ENCODE measurements at places on chromosomes 12 and 14. TPM values are rescaled to one million over a fixed set of nuclear protein-coding genes. Genes with fewer than 3 reads are reported as not detected.

GRCh38 chr12:122099280-122099749 is 20.8 kb downstream of the MLXIP start:
- DNase-seq, result no peak

DNA sequence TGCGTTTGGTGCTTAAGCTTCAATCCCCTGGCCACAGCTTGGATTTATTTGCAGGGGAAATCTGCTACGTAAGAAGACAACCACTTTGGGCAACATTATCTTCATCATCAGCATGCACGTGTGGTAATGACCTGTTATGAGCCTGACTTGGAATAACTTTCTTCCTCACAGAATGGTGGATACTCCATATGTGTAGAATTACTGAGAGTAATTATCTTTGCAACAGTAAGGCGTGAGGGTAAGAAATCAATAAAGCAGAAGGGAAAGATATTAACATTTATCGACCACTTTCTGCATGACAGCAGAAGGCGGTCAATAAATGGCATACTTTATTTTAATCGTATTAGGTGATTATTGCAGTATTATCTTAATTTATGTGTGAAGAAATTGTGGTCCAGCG is 152.7 kb downstream of the RGS6 start:
- DNase-seq, result no peak

DNA sequence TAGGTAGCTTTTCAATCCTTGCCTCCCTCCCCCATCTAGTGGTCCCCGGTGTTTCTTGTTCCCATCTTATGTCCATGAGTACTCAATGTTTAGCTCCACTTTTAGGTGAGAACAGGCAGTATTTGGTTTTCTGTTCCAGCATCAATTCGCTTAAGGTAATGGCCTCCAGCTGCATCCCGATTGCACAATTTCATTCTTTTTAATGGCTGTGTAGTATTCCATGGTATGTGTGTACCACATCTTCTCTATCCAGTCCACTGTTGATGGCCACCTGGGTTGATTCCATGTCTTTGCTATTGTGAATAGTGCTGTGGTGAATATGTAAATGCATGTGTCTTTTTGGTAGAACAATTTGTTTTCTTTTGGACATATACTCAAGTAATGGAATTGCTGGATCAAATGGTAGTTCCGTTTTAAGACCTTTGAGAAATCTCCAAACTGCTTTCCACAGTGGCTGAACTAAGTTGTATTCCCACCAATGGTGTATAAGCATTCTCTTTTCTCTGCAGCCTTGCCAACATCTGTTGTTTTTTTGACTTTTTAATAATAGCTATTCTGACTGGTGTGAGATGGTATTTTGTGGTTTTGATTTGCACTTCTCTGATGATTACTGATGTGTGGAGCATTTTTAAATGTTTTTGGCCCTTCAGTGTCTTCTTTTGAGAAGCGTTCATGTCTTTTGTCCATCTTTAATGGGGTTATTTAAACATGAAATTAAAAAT is 34.2 kb upstream of the ASPG start:
- no peak for DNase-seq

DNA sequence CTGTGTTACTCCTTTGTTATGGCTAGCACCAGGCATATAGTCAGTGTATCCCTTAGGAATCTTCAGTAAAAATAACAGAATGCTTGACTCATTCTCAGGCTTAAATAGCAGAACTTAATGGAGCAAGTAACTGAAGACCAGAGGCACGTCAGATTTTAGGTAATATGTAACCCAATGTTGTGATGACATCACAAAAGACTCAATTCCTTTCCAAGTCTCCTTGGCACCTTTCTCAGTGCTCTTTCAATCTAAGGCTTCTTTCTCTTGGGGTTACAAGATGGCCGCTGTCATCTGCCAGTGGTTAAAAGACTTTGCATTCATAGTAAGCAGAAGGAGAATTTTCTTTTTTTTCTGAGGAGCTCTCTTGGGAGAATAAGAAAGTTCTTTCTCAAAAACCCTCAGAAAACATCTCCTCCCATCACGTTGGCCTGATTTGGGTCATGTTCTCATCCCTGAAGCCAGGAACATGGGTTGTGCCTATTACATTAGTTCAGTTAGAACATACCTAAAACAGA is 33.4 kb upstream of the DCN start:
- no peak for DNase-seq

DNA sequence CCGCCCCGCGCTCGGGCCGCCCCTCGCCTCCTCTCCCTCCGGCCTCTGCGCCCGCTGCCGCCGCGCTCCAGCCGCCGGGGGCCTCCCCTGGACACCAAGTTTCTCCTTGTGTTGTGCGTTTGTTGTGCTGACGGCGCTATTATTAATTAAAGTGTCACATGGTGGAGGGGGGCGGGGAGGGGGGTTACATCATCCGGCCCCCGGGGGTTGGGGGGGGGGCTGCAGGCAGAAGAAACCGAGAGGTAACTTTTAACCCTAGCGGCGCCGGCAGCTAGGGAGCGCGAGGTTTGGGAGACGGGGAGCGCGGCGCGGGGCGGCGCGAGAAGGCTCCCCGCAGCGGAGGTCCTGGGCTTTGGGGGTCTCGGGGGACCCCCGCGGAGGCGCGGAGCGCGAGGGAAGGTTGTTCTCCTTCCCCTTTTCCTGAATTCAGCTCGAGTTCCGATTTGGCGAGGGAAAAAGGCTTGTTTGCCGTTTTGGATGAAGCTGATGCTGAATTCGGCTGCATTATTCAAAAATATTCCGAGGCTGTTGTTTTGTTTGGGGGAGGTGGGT is at the start of gene HRK:
Gene HRK (minus strand): TSS at position 117 of the 552 bp plus-strand sequence. CDS start 134 bp downstream, outside the sequence.
- no peak for DNase-seq

- DNase-seq, result no peak
Observed at GRCh38 chr12:21001778-21002177, 129.2 kb upstream of the SLCO1B1 start.

The JKAMP gene
- 68.6 TPM for total RNA-seq

GRCh38 chr14:37583358-37584210 is 11.5 kb downstream of the FOXA1 start:
- DNase-seq, result no peak

The B4GALNT3 gene
- total RNA-seq, result 0.10 TPM

DNA sequence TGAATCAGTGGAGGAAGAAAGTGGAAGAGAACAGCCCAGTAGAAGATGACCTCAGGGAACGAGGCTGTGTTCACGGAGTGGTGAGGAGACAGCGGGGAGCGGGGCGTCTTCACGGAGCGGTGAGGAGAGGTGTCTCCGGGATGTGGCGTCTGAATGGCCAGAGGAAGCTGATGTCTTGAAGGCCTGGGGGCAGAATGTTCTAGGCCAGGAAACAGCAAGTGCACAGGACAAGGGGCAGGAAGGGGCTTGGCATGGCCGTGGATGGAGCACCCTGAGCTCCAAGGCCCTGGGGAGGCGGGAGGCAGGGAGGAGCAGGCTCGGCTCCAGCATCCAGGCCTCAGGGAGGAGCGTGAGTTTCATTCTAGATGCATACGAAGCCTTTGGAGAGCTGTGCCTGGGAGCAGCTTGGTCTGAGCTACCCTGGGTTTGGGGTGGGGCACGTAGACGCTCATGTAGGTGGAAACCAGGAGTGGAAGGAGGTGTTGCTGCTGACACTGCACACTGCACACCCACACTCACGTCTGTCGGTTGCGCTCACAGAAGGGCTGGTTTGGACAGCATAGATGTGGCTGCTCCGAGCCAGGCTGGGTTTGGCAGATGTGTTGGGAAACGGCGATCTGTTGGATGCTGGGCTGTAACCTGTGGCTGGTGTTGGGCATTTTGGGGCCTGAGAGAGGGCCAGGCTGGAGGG is 131.6 kb downstream of the ADGRD1 start:
- DNase-seq, result no peak

The CLEC14A gene
- not detected for total RNA-seq

- peak; percentile 15 for DNase-seq
Observed at GRCh38 chr12:105336411-105336810, 5.9 kb downstream of the C12orf75 start.

DNA sequence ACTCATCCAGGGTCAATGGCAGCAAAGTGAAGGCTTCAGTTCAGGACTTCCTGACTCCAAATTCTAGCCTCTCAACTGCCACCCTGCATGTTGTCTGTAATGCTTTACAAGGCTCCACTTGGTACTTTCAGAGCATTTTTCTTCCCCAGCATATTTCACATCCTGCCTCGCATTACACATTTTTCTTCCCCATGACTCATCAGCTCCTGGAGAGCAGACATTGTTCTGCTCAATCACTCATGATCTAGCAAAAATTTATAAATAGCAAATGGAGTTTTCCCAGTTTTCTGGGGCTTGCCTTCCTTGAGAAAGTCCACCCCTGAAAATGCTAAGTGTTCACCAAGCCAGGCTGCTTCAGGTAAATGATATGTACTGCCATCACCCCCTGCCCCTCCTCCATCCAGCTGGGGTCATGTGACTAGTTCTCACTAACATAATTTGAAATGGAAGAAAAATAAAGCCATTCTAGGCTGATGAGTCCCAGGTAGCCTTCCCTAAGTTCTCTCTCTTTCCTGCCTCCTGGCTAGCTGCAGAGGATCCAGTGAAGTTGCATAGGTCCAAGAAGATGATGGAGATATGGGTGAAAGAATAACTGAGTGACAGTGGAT is 69.4 kb downstream of the ARMH4 start:
- peak; percentile 81 for DNase-seq

The B4GALNT1 gene
- total RNA-seq, result 14.4 TPM

All from RPMI7951 (cell line).